HFFc6 (cell line): ENCODE measurements at places on chromosomes 2 and 18. TPM values are rescaled to one million over a fixed set of nuclear protein-coding genes. Genes with fewer than 3 reads are reported as not detected.
A peak's percentile ranks its signal among the peaks of the same experiment; 100 is the strongest.

DNA sequence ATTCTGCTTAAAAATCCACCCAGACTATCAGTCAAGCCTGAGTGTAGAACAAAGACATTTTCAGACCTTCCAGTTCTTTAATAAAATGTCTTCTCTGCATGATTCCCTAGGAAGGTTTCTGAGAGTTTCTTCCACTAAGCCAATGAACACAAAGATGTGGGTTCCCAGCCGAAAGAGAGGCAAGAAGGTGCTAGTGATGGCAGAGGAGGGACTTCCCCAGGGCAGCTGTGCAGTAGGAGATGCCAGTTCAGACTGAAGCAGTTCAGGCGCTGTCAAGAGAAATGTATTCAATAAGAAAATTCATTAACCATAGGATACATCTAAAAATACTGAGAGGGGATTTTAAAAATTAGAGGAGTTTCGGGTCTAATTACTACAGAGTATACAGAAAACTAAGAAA, 83.3 kb downstream of the RND3 start:
- no peaks in the 10 kb centered on the region for H3K36me3 ChIP-seq
- H3K4me1 ChIP-seq = peaks cover 23% of the 10 kb centered on the region
- H3K27me3 ChIP-seq = no peaks in the 10 kb centered on the region; the same call in 1 of the 2 replicates
- peak overlapping the region; percentile 88; the same call in 1 of the 2 replicates for H3K4me3 ChIP-seq

DNA sequence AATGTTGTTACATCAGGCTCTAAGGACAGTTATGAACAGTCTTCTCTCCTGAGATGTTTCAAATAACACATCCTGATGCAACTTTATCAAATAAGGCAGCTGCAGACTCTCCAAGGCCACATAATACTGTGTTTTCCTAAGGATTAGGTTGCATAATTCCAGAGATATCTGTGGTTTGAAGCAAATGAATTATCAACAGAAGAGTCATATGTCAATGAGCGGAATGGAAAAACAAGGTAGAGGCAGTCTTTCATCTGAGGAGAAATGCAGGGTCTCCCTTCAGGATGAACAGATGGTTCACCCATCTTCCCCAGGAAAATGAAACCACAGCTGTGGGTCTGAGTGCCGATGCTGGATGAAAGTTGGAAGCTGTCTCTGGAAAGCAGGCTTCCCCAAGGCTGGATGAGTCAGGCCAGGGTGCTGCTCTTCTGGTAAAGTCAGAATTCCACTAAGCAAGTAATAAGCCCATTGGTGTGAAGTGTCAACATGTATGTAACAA, 22.2 kb downstream of the LYG1 start:
- peak overlapping the region; percentile 73 for H3K27ac ChIP-seq
- H3K4me1 ChIP-seq = peaks cover 21% of the 10 kb centered on the region
- H3K4me3 ChIP-seq = peak overlapping the region; percentile 85

GRCh38 chr2:98568161-98568956, 40.0 kb downstream of the COA5 start:
- H3K27ac ChIP-seq = peak overlapping the region; percentile 69
- DNase-seq = peak; percentile 75
- peaks cover 23% of the 10 kb centered on the region for H3K4me1 ChIP-seq
- peaks cover 19% of the 10 kb centered on the region for H3K36me3 ChIP-seq
- H3K27me3 ChIP-seq = no peaks in the 10 kb centered on the region

DNA sequence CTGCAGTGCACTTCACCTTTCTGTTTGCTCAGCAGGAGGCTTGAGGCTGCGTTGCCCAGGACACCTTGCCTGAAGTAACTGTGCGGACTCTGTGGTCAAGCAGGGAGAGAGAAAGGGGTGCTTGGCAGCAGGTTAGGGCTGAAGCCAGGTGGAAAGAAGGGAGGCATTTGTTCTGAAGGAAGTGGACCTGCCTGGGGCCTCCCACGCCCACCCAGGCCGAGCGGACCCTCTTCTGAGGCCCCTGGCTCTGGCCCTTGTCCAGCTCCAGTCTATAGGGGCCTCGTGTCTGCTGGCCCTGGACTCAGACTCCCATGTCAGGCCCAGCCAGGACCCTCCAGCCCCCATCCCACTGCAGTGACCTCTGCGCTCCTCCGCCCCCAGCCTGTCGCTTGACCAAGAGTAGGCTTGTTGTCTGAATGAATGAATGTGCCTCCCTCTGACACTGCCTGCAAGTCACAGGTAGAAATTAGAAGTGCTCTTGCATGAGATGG, 2.5 kb downstream of the SNED1 start:
- DNase-seq = no peak
- H3K4me1 ChIP-seq = no peaks in the 10 kb centered on the region
- no peak overlapping the region for H3K27ac ChIP-seq
- no peak overlapping the region for H3K4me3 ChIP-seq

GRCh38 chr2:157190151-157190550, 67.4 kb upstream of the GALNT5 start:
- DNase-seq = peak; percentile 82
- H3K36me3 ChIP-seq = no peaks in the 10 kb centered on the region
- H3K4me1 ChIP-seq = peaks cover 73% of the 10 kb centered on the region
- H3K27ac ChIP-seq = peak overlapping the region; percentile 87
- H3K27me3 ChIP-seq = no peaks in the 10 kb centered on the region
- H3K4me3 ChIP-seq = peak overlapping the region; percentile 66

- no peak overlapping the region for H3K27ac ChIP-seq
- no peak for DNase-seq
- H3K27me3 ChIP-seq = peaks cover 33% of the 10 kb centered on the region
These were observed 201.2 kb downstream of the CDCA7 start for GRCh38 chr2:173555833-173556232.

GRCh38 chr2:203484266-203485112, 50.6 kb downstream of the RAPH1 start:
- peaks cover 4% of the 10 kb centered on the region; the same call in 1 of the 2 replicates for H3K4me1 ChIP-seq
- H3K36me3 ChIP-seq = peaks cover 14% of the 10 kb centered on the region; the same call in 1 of the 2 replicates
- no peak overlapping the region for H3K4me3 ChIP-seq
- peak; percentile 49 for DNase-seq

DNA sequence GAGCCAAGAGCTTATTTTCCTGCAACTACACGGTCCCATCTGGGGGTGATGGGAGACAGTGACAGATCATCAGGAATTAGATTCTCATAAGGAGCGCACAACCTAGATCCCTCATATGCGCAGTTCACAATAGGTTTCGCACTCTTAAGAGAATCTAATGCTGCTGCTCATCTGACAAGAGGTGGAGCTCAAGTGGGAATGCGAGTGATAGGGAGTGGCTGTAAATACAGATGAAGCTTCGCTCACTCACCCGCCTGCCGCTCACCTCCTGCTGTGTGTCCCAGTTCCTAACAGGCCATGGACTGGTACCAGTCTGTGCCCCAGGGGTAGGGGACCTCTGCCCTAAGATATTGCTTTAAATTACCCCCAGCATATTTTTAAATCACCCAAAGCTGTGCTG, 10.8 kb downstream of the LRRFIP1 start:
- H3K36me3 ChIP-seq = peaks cover 34% of the 10 kb centered on the region
- H3K27me3 ChIP-seq = no peaks in the 10 kb centered on the region; the same call in 1 of the 2 replicates
- no peak for DNase-seq
- H3K4me3 ChIP-seq = no peak overlapping the region
- peaks cover 5% of the 10 kb centered on the region; the same call in 1 of the 2 replicates for H3K4me1 ChIP-seq
- no peak overlapping the region; the same call in 1 of the 2 replicates for H3K27ac ChIP-seq

DNA sequence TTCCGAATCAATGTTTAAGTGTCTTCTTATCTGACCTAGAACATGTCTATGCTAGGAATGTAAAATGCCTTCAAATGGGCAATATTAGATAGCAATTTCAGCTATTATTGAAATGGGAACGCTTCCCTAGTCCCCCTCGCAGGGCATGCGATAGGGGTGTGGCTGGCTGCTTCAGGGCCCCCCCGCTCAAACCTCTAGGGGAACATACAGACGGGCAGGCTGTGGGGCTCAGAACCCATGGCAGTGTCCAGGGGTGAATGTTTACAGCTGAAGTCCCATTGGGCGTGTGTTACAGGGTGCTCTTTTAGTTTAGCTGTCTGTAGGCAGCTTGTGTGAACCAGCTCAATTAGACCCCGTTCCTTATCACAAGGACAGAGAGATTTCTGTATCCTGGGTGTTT, 315.9 kb downstream of the DSEL start:
- H3K36me3 ChIP-seq = no peaks in the 10 kb centered on the region
- H3K27ac ChIP-seq = no peak overlapping the region
- no peak overlapping the region for H3K4me3 ChIP-seq
- H3K4me1 ChIP-seq = peaks cover 5% of the 10 kb centered on the region; the same call in 1 of the 2 replicates

- no peaks in the 10 kb centered on the region for H3K36me3 ChIP-seq
- peaks cover 18% of the 10 kb centered on the region for H3K4me1 ChIP-seq
- no peak overlapping the region for H3K4me3 ChIP-seq
- no peak for DNase-seq
These were observed 48.1 kb upstream of the TBC1D8 start for GRCh38 chr2:101199251-101199791.

- no peaks in the 10 kb centered on the region for H3K4me1 ChIP-seq
- H3K36me3 ChIP-seq = no peaks in the 10 kb centered on the region
- H3K27ac ChIP-seq = no peak overlapping the region
- no peaks in the 10 kb centered on the region; the same call in 1 of the 2 replicates for H3K27me3 ChIP-seq
- no peak for DNase-seq
These were observed 1500.6 kb upstream of the TMEFF2 start for GRCh38 chr2:193695367-193695766.

DNA sequence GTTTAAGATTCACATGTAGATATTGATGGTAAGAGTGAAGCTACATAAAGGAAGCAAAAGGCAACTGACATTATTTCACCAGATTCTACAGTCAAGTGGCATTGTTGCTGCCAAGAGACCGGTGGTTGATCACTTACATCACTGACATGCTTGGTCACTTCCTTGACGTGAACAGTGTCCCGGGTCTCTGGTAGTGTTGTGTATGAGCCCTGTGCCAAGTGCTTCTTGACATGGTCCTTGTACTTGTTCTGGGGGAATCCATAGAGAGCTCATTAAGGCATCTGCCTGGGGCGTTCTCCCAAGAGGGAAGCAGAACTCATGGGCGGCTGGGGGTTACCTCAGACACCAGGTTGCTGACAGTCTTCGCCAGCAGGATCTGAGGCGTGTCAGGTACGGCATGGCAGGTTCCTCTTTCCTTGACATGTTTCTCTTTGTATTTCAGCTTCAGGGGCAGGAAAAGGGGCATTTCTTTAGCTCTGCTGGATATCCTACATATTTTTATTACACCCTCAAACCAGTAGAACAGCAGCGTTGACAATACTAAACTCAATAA, 116.2 kb downstream of the RIF1 start:
- H3K4me1 ChIP-seq = peaks cover 9% of the 10 kb centered on the region
- DNase-seq = no peak
- no peaks in the 10 kb centered on the region for H3K36me3 ChIP-seq

DNA sequence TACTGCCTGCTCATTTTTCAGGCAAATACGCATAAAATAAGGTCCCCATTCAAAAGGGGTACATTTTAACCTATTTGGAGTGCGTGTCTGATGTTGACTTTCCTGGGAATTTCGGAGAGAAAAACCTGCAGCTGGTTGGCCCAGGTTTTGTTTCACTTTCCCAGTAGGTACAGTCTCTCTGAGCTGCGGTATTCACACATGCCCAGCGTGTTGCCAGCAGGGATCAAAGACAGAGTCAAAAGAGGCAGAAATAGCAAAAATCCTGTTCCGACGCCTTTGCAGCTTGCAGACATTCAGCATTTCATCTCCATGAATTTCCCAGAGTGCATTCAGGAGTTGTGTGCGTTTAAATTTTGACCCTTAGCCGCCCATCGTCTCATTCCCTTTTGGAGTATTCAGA, 855.4 kb upstream of the CELF4 start:
- no peak overlapping the region for H3K4me3 ChIP-seq
- H3K36me3 ChIP-seq = no peaks in the 10 kb centered on the region; the same call in 1 of the 2 replicates
- no peaks in the 10 kb centered on the region for H3K27me3 ChIP-seq
- DNase-seq = no peak

DNA sequence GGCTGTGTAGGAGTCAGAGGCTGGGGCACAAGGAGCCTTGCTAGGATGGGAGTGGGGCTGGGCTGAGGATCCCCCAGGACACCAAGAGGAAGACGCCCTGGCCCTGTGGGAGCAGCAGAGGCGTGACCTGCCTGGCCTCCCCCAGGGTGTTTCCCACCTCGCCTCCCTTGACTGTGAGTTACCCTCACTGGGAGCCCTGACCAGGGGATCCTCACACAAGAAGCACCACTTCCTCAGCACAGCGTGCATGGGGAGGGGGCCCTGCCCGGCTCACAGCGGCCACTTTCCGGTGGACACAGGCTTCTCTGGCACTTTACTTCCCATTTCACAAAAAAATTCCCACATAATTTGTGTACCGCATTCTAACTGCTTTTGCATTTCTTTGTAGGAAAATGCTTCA, 187.7 kb downstream of the EIPR1 start:
- H3K4me3 ChIP-seq = no peak overlapping the region
- peaks cover 8% of the 10 kb centered on the region for H3K36me3 ChIP-seq
- no peak overlapping the region for H3K27ac ChIP-seq
- no peaks in the 10 kb centered on the region for H3K4me1 ChIP-seq
- H3K27me3 ChIP-seq = no peaks in the 10 kb centered on the region; the same call in none of the 2 replicates

PPIG gene
- 35.0 to 38.8 TPM (median 36.5 TPM) in 3 replicates for total RNA-seq

DYSF gene
- 0.07 to 0.55 TPM (median 0.14 TPM) in 3 replicates for total RNA-seq

TRIM43 gene
- total RNA-seq = not detected in 3 replicates
